ENCODE measurements at places on chromosomes 3 and 15.

- no peak for DNase-seq
Measured at GRCh38 chr15:40038275-40038637, 725 bp downstream of the SRP14 start.

DNA sequence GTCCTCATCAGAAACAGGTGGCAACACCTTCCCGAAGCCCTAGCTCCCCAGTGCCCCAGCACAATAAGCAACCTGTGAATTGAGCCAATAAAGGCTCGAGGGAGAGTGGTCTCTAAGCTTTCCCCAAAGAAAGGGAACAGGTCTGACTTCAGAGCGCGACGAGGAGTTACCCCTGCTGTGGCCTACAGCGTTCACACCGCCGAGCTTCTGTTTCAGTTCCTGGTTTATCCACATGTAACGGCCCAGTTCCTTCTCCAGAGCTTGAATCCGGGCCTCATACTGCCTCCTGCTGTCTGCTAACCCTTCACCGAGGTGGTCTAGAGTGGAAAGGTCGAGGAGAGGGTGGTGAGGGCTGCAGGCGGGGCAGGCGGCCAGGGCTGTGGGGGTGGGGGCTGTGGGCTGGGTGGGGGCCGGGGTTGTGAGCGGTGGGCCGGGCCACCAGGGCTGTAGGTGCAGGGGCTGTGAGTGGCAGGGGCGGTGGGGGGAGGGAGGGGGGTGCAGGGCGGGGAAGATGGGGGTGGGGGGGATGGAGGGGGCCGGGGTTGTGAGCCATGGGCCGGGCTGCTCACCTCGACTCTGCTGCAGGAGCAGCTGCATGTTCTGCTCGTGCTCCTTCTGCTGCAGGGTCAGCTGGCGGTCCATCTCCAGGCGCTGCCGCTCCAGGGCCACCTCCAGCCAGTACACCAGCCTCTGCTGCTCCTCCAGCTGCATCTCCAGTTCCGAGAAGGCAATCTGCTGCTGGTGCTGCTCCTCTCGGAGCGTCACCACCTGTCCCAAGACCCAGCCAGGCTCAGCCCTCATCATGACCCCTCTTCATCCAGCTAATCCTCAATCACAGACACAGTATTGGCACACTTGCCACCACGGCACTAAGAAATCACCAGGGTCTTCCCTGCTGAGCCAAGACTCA is 26.2 kb downstream of the KIF7 start:
- DNase-seq = no peak

DNA sequence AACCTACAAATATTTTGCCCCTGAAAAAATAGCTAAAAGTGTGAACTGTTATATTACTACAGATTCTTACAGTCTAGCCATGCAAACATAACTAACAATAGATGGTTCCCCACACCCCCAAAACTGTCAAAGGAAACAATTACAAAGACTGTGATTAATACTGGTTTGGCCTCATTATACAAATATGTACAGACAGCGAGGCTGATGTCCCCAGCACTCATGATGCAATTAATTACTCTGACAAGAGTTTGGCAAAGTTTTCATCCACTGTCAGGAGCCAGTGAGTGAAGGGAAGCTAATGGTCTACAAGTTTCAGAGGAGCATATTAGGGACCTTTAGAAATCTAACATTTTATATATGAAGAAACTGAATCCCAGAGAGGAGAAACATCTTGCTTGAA is 61.0 kb downstream of the HMG20A start:
- DNase-seq = no peak

GRCh38 chr3:160987982-160988964 is 116.9 kb downstream of the B3GALNT1 start:
- no peak for DNase-seq
